GM23338 (cell line): ENCODE measurements at places on chromosomes 5 and 9.

GRCh38 chr9:135840107-135840506, 67.2 kb downstream of the CAMSAP1 start:
- DNase-seq: no peak

DNA sequence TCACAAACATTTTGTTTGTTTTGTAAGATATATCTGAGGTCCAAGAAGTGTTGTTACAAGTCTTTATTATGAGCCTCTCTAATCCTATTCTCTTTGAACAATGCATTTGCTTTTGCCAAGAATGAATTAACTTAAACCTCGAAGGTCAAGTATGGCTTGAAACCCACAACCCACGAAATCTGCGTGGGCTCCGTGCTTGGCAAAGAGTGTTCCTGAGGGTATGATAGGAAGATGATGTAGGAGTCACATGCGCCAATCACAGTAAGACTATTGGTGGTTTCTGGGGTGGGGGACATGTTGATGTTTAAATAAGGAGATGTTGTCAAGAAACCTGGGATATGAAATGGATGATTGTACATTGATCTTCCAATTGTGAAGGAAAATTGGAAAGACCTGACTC, 330.8 kb upstream of the RFX3 start:
- no peak for DNase-seq

DNA sequence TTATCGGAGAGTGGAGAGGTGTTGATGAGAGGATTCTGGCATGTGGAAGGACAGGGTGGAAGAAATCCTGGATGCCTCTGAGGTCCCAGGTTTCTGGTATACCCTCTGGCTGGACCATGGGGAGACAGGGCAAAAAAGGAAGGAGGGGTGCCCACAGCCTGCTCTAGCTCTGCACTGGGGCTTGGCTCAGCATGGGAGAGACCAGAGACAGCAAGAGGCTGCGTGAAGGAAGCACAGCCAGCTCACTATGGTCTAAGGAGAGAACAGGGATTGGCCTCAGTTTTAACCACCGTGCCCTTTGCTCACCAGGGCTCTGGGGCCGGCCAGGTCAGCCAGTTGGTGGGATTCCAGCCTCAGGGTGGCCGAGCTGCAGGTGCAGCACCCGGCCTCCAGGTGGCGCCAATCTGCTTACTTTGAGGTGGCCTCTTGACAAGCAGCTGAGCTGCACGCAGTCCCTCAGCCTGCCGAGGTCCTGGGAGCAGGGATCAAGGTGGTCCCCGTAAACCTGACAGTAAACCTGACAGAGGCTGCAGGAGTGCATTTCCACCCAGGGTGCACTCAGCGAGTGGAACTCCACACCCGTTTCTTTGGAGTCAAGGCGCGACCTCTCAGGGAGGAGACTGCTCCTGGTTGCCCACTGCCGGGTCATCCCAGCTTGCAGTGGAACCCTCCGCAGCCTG, 25.0 kb upstream of the SPTLC1 start:
- peak; percentile 85 for DNase-seq

- peak; percentile 23 for DNase-seq
Observed at GRCh38 chr5:157187046-157187754, 6.6 kb downstream of the ITK start.

GRCh38 chr9:27440888-27441740, 83.0 kb upstream of the IFNK start:
- DNase-seq: peak; percentile 28

DNA sequence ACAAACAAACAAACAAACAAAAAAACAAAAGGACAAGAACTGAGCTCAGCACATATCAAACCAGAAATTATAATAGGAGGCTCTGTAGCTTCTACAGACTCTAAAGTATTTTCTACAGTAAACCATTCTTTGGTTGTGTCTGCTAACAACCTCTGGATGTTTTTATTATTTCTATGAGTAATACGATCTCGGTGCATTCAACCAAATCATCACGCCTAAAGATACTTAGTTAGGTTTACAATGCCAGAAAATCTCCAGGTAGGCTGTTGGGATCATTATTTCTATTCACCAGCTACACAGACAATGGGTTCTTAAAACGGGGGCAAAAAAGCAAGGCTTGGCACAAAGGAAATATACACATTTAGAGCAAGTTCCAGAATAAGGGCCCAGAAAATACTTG, 41.6 kb upstream of the ALDOB start:
- DNase-seq: no peak

DNA sequence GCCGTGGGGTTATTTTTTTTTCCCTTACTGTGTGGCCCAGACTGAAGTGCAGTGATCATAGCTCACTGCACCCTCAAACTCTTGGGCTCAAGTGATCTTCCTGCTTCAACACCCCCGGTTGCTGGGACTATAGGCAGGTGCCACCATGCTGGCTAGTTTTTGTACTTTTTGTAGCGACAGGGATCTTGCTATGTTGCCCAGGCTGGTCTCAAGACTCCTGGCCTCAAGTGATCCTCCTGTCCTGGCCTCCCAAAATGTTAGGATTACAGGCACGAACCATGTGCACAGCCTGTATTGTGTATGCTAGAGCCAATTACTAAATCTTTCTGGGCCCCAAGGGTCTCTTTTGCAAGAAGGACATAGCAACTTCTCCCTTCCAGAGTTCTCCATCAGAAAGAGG, 23.1 kb downstream of the GALNT10 start:
- DNase-seq: no peak

DNA sequence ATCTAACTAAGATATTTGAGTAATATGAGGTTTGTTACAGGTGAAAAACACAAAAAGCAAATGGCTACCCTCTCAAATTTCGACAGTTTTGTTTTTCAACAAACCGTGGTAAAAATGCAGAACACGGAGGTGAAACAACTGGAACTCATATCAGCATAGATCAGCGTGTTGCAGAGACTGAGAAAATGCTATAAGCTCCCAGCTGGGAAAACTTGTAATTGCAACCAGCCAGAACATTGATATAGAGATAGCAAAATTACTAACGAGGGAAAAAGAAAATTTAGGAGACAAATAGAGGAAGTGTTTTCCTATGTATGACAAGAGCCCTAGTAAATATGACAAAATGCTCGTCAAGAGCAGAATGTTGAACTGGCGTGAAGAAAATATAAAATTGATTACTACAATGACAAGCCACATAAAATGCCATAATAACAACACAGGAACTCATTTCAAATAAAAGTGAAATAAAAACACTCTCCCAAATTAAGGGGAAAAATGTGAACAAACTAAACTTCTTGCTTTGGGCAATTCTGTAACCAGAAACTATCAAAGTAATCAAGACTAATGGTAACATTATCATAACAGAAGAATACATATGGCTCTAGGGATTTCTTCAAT, 1989.8 kb downstream of the EFNA5 start:
- no peak for DNase-seq
